Activated CD8-positive, alpha-beta T cell treated with anti-CD3 and anti-CD28 coated beads for 36 hours (primary cell): ENCODE measurements at places on chromosomes 2 and 18. TPM values are rescaled to one million over a fixed set of nuclear protein-coding genes. Genes with fewer than 3 reads are reported as not detected.

The COLEC11 gene
- not detected for total RNA-seq

The STPG4 gene
- total RNA-seq = not detected

The KCNK3 gene
- not detected for total RNA-seq

The ITPRID2 gene
- total RNA-seq = 50.8 TPM

The CRYGC gene
- not detected for total RNA-seq

The C2orf81 gene
- total RNA-seq = 2.6 TPM

GRCh38 chr2:42055573-42056514 is 8.0 kb downstream of the PKDCC start:
- DNase-seq = no peak

- DNase-seq = no peak
Observed at GRCh38 chr18:51066273-51066672, 36.3 kb downstream of the SMAD4 start.

GRCh38 chr18:49632588-49632987 is 70.7 kb downstream of the LIPG start:
- DNase-seq = no peak

- peak; percentile 22 for DNase-seq
Observed at GRCh38 chr2:9681427-9681817, 50.6 kb upstream of the YWHAQ start.

DNA sequence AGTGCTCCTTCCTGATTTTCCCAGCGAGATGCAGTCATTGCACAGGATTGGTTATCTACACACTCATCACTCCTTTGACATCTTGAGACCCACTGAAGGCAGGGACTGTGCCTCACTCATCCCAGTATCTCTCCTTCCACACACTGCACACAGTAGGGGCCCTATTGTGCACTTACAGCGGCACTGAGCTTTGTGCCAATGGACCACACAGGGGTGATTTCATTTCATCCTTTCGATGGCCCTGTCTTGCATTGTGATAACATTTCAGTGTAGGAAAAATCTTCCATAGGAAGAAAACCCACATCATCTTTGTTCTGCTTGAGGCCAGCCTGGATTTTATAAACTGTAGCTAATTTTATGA is 11.0 kb upstream of the LRRFIP1 start:
- no peak for DNase-seq

GRCh38 chr18:22528291-22528690 is 110.6 kb upstream of the CTAGE1 start:
- no peak for DNase-seq

DNA sequence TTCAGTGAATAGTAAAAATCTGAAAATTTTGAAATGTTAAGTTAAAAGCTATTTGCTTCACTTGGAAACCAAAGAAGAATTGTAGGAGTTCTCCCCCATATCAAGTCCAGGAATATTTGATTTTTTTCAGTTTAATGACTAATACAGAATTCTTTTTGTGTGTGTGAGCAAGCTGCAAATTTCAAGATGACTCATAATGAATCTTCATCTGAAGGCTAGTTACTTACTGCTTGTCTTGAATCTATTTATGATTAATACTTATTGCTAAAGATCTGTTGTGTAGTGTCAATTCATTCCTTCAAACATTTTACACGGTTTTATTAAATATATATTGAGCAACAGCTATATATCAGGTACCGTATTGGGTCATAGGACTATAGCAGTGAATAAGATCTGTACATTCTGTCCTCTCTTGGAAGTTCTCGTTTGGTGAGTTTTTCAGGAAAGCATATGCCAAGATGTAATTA is 47.8 kb upstream of the CAVIN2 start:
- DNase-seq = no peak

DNA sequence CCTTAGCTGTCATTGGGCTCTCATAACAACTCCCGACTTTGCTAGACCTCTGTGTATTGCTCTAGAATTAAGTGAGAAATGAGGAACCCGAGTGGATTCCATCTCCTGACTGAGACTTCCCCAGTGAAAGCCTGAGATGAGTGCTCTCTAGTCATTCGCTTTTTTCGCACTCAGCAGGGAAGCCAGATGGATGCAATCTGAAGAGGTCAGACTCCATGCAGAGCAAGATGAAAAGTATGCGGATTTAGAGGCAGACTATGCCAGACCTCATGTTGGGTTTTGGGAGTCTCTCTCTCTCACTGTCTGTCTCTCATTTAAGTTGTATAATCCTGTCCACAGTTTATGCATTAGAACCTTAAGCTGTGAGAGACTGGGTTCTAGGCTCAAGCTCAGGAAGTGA is 88.6 kb downstream of the SLC5A7 start:
- no peak for DNase-seq

DNA sequence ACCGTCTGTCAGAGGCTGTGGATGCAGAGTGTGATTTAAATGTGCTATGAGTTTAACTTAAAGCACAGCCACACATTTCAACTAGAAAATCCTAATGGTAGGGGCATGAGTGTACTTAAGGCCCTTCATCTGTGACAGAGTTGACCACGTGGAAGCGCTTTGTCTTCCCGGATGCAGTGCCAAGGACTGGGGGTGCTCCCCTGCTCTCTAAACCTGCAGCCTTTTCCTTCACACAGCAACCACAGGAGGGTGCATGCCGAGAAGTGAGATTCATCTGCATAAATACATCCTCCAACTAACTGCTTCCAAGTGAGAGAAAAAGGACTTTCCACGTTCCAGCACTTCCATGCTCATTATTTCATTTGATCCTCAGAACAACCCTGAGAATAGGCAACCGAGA is 149.6 kb downstream of the MYT1L start:
- DNase-seq = no peak

DNA sequence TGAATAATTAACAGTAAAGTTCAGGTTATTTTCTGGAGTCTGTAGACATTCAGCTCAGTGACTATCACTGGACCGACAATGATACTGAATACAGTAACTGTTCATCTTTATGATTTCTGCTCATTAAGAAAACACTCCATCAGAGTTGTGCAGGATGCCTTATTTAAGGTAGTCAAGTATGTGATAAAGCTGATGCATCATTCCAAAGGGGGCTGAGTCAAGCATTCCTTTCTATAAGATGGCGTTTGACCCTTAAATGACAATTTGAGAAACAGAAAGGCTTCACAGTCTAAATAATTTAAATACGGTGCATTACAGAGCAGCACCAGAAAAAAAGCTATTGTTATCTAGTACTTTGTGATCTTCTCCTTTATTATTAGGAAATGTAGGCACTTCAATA is 131.1 kb downstream of the CDH2 start:
- DNase-seq = no peak

- DNase-seq = no peak
Observed at GRCh38 chr2:200319548-200320337, 13.2 kb downstream of the SPATS2L start.

DNA sequence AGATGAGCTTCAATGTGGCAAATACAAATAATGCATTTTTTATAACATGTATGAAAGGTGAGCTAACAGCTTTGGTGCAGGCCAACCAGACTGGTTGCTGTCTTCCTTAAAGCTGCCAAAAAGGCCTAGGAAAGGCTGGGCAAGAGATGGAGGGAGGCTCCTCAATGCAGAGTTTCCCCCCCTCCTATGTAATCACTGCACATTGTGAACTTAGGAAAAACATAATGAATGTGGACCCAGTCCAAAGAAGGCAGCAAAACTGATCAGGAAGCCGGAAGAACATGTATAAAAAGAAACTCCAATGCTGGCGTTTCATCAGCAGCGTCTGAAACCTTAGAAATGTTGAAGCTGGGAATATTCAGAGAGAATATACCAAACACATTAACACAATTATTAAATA is 84.2 kb upstream of the LYPD6 start:
- no peak for DNase-seq

- no peak for DNase-seq
Observed at GRCh38 chr2:69789175-69789721, 40.2 kb upstream of the GMCL1 start.
